Subcutaneous adipose tissue (tissue), 4 donors: ENCODE measurements at places on chromosomes 5 and 9. TPM values are rescaled to one million over a fixed set of nuclear protein-coding genes. Genes with fewer than 3 reads are reported as not detected.

OMD gene
- total RNA-seq = 5.1 TPM

ARL14EPL gene
- not detected for total RNA-seq

SNCAIP gene
- 7.0 TPM for total RNA-seq

C9orf85 gene
- 11.3 TPM for total RNA-seq

ASPN gene
- 6.6 TPM for total RNA-seq

PTRH1 gene
- total RNA-seq = 32.8 TPM
